Immature natural killer cell (primary cell): ENCODE measurements at places on chromosomes 12 and 14.

- no peak for DNase-seq
Measured at GRCh38 chr12:128804762-128805161, 19.0 kb downstream of the SLC15A4 start.

DNA sequence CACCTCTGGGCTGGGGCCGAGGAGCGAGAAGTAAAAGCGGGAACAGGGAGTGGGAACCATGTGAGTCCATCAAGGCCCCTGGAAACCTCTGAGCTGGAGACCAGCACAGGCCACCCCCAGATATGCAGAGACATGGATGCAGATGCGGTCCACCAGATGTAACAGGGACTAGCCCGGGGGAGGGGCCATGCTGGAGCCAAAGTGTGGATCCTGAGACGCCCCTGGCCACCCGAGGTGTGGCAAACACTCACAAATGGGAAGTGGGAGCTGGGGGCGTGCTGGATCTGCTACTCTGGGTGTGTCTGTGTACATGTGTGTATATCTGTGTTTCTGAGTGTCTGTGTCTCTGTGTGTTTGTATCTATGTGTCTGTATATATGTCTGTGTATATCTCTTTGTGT, 12.8 kb downstream of the MYL2 start:
- no peak for DNase-seq

DNA sequence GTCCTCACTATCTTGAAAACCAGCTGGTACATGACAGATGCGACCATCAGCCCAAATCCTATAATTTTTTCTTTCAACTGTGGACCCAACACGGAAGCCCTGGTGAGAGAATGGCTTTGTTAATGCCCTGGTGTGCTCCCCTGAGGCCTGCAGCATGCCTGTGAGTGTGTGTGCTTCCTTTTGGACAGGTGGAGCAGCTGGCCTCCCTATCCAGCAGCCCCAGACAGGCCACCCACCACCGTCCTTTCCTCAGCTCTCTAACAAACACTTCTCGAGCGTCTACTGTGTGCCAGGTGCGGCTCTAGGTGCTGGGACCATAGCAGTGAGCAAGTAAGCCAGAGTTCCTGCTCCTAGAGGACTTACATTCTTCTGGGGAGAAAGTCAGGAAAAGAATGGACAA, 78.9 kb upstream of the GZMB start:
- no peak for DNase-seq

DNA sequence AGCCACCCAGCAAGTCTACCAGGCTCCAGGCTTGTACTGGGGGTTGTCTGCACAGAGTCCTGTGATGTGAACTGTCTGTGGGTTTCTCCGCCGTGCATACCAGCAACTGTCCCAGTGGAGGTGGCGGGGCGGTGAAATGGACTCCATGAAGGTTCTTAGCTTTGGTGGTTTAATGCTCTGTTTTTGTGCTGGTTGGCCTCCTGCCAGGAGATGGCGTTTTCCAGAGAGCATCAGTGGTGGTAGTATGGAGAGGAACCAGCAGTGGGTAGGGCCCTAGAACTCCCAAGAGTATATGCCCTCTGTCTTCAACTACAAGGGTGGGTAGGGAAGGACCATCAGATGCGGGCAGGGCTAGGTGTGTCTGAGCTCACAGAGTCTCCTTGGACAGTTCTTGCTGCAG, 303.8 kb downstream of the TMEM121 start:
- DNase-seq, result no peak

- no peak for DNase-seq
Measured at GRCh38 chr12:49208676-49209075, 19.8 kb upstream of the TUBA1A start.

- DNase-seq, result no peak
Measured at GRCh38 chr12:8075935-8076334, 6.1 kb upstream of the NECAP1 start.

GRCh38 chr12:64407342-64408223, 3.4 kb downstream of the XPOT start:
- no peak for DNase-seq

- no peak for DNase-seq
Measured at GRCh38 chr12:53068811-53069585, 10.2 kb downstream of the SPRYD3 start.

GRCh38 chr12:95918194-95918993, 24.0 kb downstream of the CCDC38 start:
- peak; percentile 32 for DNase-seq

GRCh38 chr12:49891012-49891411, 12.7 kb downstream of the FAIM2 start:
- DNase-seq, result no peak

GRCh38 chr14:90613453-90613852, 202.8 kb downstream of the TTC7B start:
- no peak for DNase-seq

DNA sequence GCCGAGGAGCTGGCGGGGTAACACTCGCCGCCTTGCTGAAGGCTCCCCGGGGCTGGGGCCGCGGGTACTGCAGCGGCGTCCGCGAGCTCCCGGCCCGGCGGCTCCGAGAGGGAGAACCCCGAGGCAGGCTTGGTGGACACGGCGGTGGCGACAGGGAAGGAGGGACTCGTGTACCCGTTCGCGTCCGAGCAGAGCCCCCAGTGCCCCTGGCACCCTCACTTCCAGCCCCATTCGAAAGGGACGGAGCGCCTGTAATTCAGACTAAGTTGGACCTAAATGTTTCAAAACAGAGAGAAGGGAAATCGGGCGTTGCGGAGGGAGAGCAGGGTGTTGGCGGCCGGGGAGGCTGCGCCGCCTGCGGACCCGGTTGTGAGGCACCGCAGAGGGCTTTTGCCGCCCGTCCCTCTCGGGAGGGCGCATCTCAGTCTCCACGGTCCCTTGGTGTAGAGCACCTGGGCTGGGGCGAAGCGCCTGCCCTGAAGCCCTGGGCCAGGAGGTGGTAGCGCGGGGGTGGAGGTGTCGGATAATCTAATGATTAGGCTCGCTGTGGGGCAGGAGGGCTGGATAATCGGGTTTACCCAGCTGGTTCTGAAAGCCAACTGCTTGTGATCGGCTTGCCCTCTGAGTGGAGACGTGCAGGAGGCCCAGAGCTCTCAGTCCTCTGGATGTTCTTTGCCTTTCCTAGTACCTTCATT, 771 bp downstream of the DAAM1 start:
- no peak for DNase-seq

- peak; percentile 70 for DNase-seq
Measured at GRCh38 chr14:98138666-98139065, 1133.3 kb downstream of the BCL11B start.

DNA sequence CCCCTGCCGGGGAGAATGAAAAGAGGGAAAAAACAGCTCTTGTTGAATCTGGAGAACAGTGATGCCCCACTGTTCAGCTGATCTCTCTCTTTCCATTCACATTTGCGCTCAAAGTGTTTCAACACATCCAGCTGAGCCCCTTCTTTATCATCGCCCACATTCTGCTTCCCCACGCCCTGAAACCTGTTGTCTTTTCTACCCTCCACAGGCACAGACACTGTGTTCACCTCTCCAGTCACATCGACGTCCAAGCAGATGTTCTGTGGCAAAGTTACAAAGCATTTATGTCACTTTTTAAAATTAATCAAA, 338.7 kb downstream of the EGLN3 start:
- no peak for DNase-seq

DNA sequence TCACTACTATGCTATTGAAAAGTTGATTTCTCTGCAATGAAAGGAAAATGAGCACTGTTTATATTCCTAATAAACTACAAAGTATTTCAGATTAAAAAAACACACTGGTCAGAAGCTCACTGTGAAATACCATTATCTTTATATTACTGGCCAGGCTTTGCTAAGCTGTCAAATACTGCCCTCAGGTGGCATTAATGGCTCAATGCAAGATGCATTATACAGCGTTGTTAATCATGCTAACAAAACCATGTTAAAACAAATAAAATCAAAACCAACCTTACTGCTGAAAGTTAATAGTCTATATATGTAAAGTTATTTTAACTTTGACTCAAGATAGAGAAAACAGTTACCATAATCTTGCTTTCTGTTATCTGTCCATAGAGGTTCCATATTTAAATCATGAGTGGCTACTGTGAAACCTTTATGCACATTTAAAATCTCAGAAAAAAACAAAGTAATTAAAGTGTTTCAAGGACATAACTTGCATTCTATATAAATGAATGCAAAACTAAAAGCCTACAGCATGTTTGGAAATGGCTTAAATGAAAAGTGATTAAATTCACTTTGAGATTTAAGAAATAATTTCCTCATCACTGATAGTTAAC, 121.7 kb downstream of the RALGAPA1 start:
- DNase-seq, result peak; percentile 14

DNA sequence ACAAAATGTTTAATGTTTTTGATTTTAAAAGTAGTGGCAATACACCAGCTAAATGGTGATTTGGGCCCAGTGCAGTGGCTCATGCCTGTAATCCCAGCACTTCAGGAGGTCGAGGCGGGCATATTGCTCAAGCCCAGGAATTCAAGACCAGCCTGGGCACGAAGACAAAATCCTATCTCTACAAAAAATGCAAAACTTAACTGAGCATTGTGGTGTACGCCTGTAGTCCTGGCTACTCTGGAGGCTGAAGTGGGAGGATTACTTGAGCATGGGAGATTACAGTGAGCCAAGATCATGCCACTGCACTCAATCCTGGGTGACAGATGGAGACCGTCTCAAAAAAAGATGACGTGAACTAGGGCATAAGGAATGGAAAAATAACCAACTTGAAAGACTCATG, 4.7 kb downstream of the RPL36AL start:
- DNase-seq, result no peak

DNA sequence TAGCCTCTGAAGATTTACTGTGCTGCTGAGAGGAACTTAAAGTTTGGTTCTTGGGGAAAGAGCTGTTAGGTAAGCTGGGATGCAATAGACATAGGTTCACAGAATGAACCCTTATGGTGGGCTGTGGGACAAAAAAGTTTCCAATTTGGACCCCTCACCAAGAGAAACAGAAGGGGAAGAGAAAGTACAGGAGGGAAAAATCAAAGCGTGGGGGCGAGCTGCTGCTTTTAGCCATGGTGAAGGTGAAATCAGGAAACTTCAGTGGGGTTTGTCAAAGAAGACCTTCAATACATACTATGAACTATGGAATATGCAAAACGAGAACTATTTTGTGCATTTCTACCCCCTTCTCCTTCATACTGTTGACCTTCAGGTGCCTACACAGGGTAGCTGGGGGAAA, 10.6 kb upstream of the NINJ2 start:
- no peak for DNase-seq

- peak; percentile 40 for DNase-seq
Measured at GRCh38 chr14:106530423-106531107, 1004.2 kb downstream of the TMEM121 start.

- no peak for DNase-seq
Measured at GRCh38 chr12:97924122-97924521, 461.5 kb downstream of the RMST start.

DNA sequence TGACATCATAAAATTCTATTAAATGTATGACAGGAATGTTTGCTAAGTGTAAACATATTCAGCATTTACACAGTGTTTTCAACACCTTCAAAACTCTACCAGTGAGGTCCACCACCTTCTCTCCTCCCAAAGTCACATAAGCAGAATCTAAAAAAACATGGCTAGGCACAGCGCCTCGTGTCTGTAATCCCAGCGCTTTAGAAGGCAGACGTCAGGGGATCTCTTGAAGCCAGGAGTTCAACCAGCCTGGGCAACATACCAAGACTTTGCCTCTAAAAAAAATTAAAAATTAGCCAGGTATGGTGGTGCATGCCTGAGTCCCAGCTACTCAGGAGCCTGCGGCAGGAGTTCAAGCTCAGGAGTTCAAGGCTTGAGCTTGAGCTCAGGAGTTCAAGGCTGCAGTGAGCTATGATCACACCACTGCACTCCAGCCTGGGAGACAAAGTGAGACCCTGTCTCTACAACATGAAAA, 30.0 kb downstream of the NUMB start:
- no peak for DNase-seq

- no peak for DNase-seq
Measured at GRCh38 chr12:6018265-6018664, 73.2 kb upstream of the ANO2 start.

- no peak for DNase-seq
Measured at GRCh38 chr14:57066887-57067513, 201.7 kb downstream of the EXOC5 start.

GRCh38 chr12:111578971-111579340, 20.2 kb downstream of the ATXN2 start:
- no peak for DNase-seq

GRCh38 chr14:46973295-46973694, 321.7 kb upstream of the RPL10L start:
- no peak for DNase-seq

GRCh38 chr12:119406811-119407210, 72.3 kb downstream of the CCDC60 start:
- DNase-seq, result no peak

- DNase-seq, result peak; percentile 45
Measured at GRCh38 chr14:103561381-103562178, 877 bp downstream of the BAG5 start.

- no peak for DNase-seq
Measured at GRCh38 chr12:50566066-50566465, 61.3 kb downstream of the DIP2B start.

DNA sequence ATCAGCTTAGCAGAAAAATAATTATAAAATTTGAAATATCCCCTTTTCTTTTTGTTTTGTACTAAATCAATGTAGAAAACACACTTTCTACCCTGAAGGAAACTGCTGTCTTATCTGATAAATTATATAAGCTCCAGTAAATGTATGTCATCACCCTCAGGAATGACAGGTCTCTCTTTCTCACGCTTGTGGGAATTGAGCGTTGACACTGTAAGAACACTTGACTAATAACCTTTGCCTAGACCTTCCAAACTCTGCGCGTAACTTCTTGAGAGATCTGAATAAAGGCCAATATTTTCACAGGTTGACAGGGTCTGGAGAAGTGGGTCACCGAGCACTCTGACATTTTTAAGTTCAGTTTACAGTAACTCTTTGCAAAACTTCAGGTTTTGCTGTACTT, 138.5 kb downstream of the BCAT1 start:
- DNase-seq, result no peak

GRCh38 chr12:108320507-108321293, 18.4 kb downstream of the CMKLR1 start:
- no peak for DNase-seq

DNA sequence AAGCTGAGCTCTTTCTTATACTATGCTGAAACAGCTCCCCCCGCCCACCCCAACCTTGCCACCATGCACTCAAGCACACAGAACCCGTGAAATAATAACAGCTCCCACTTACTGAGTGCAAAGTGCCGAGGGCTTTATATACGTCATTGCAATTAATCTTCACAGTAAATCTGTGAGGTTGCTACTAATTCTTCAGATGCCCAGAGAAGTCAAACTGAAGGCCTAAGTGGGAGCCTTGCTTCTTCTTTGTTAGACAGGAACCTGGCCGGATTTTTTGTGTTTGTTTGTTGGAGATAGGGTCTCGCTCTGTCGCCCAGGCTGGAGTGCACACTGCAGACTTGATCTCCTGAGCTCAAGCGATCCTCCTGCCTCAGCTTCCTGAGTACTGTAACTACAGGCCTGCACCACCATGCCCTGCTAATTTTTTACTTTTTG, 34.0 kb downstream of the VCPKMT start:
- peak; percentile 84 for DNase-seq

- DNase-seq, result no peak
Measured at GRCh38 chr12:54261815-54262402, 18.0 kb downstream of the CBX5 start.

GRCh38 chr12:93180566-93180965, 197.2 kb upstream of the NUDT4 start:
- no peak for DNase-seq
